ENCODE measurements at places on chromosomes 6 and 20.

DNA sequence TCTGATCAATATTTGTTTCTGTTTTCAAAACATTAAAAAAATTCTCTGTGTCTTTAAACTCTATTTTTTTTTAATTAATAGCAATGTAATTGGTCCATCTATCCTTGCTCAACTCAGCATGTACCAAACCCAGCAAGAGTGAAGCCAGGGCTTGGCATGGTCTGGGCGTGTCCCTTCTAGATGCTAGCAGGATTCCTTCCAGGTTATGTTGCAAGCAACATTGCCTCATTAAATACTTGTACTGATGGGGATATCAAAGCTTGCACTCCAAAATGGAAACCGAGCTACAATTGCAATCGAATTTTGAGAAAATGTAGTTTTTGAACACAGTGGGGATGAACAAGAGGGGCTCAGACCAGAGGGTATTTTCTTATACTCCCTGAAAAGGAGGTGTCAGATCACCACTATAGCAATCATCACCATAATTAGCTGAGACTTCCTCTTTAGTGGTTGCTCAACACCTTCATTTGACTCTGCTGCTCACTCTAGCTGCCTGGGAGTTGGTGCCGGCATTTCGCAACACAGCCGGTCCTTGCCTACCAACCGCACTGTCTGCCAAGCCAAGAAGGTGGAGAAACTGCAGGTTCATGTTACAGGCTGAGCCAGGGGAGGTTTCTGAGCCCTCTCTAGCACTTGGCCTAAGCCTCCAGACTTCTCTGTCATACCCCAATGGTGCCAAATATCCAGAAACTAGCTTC lies 67.8 kb upstream of the RALGAPA2 start:
- peak; percentile 6 for DNase-seq

DNA sequence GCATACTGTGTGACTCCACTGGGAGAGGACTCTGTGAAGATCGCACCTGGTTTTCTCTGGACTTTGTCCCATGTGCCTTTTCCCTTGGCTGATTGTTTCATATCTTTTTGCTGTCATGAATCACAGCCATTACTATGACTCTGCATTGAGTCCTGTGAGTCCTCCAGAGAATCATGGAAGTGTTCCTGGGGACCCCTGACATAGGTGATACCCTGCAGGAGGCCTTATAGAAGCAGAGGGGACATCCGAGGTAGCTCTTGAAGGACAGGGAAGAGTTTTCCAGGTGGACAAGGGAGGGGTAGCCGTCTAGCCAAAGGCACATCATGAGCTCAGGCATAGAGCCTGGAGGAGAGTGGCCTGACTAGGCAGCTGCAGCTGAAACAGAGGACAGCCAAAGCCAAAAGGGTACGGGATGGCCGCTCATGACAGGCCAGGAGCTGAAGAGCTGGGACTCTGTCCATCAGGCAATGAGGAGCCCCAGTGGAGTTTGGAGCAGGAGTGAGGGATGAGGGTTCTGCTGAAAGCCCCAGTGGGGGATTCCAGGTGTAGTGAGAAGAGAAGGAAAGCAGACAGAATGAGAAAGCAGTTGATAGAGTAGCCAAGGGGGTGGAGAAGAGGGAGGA lies 86.6 kb upstream of the TOX2 start:
- no peak for DNase-seq

GRCh38 chr20:45450097-45450818 lies 19.3 kb upstream of the WFDC2 start:
- DNase-seq: peak; percentile 70

- DNase-seq: no peak
Observed at GRCh38 chr20:57130160-57130772, 136.2 kb downstream of the BMP7 start.

GRCh38 chr20:680638-681187 lies 5.1 kb upstream of the SCRT2 start:
- no peak for DNase-seq

DNA sequence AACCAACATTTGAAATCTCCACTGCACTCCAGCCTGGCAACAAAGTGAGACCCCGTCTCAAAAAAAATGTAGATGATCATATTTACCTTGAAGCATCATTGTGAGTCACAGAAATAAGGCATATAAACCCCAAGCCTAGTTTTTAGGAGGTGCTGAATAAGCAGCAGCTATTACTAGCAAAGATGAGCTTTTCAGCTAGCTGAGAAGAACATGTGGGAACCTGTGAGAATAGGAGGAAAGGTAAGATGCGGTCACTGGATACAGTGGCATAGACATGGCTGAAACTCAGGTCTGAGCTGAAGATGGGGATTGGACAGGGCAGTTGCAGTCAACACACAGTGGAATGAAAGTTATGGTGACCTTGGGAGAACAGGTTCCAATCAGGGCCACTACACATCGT lies 284.3 kb upstream of the IRAK1BP1 start:
- DNase-seq: no peak

Measured in cardiac fibroblast (primary cell).